Activated CD4-positive, alpha-beta T cell treated with anti-CD3 and anti-CD28 coated beads, Interleukin-2, amount 10 ng/mL, durations not matched to agents 7 days and 5 days (primary cell): ENCODE measurements at places on chromosomes 5 and 9. TPM values are rescaled to one million over a fixed set of nuclear protein-coding genes. Genes with fewer than 3 reads are reported as not detected.

The PDCD1LG2 gene
- 2.2 TPM for total RNA-seq

The NME5 gene
- total RNA-seq = not detected

GRCh38 chr5:89053547-89053946 is 170.6 kb upstream of the MEF2C start:
- no peak overlapping the region for H3K4me3 ChIP-seq
- no peaks in the 10 kb centered on the region for H3K4me1 ChIP-seq
- H3K27ac ChIP-seq = no peak overlapping the region

- H3K4me1 ChIP-seq = no peaks in the 10 kb centered on the region
- H3K27me3 ChIP-seq = peaks cover 12% of the 10 kb centered on the region
- no peaks in the 10 kb centered on the region for H3K36me3 ChIP-seq
- no peak overlapping the region for H3K27ac ChIP-seq
- no peak for DNase-seq
Measured at GRCh38 chr9:86774116-86774515, 173.2 kb downstream of the GAS1 start.

GRCh38 chr5:61673007-61673735 is 341.1 kb downstream of the ZSWIM6 start:
- H3K27ac ChIP-seq = no peak overlapping the region
- no peak overlapping the region for H3K4me3 ChIP-seq
- DNase-seq = no peak
- H3K27me3 ChIP-seq = peaks cover 10% of the 10 kb centered on the region
- no peaks in the 10 kb centered on the region for H3K36me3 ChIP-seq
- H3K4me1 ChIP-seq = no peaks in the 10 kb centered on the region

The BSPRY gene
- total RNA-seq = 2.0 TPM

DNA sequence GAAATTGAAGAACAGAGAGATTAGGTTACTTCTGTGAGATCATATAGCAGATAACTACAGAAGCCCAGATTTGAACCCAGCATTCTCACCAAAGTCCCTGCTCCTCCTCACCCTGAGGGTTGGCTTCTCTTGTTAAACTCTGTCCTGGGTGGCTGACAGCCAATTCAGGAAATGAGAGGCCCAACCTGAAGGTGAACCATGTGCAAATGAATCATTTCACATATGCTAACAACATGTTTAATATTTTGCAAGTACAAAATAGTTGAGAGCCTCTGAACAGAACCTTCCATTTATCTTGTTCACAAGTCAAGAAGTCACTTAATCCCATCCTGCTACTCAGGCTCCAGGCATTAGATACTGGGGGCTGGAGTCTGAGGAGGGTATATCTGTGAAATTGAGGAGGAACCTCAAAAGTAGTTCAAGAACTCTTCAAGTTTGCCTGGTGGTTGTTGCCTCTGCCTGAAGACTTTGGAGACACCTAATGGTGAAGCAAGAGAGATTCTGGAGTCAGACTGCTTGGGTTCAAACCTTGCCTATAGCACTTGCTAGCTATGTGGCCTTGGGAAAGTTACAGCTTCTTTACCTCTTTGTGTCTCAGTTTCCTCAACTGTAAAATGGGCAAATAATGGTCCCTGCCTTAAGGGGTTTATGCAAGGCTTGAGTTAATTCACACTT is 564.0 kb downstream of the PSAT1 start:
- no peak overlapping the region for H3K27ac ChIP-seq
- DNase-seq = no peak
- H3K27me3 ChIP-seq = no peaks in the 10 kb centered on the region
- H3K4me1 ChIP-seq = no peaks in the 10 kb centered on the region
- no peaks in the 10 kb centered on the region for H3K36me3 ChIP-seq
- H3K4me3 ChIP-seq = no peak overlapping the region

The HMCN2 gene
- not detected for total RNA-seq

The GBGT1 gene
- total RNA-seq = 2.4 TPM

The N4BP3 gene
- 1.5 TPM for total RNA-seq

The PPP3R2 gene
- not detected for total RNA-seq

DNA sequence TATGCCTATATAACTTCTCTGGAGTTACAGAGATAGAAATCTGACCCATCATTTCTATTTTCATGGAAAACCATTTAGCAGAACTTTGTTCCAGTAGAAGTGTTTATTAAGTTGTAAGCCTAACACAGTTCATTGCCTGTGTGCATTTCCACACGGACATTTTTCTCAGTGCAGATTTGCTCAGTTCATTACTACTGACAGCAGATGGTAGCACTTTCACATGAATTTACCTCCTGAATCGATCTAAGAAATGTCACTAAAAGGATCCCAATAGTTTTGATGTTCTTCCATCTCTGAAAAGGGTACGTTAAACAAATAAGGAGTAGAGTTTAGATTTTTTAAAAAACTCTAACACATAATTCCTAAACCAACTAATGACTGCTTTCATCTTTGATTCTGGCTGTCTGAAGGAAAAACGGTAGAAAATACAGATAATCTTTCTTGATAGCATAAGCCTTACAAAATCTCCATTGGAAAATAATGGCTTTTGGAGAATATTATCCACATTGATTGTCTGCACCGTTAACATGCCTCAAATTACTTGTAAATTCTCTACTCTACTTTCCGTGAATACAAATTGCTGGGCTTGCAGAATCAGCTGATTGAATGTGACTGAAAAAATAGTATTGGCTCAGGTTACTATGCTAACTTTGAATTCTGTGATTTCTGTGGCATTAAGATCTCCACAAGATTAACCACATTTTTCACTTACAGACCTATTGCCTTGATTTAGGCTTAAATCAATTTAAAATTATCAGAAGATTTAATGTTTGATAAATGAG is 33.1 kb downstream of the RPS23 start:
- H3K27me3 ChIP-seq = no peaks in the 10 kb centered on the region
- no peak overlapping the region for H3K27ac ChIP-seq
- H3K4me1 ChIP-seq = no peaks in the 10 kb centered on the region
- H3K36me3 ChIP-seq = peaks cover 3% of the 10 kb centered on the region
- H3K4me3 ChIP-seq = no peak overlapping the region

DNA sequence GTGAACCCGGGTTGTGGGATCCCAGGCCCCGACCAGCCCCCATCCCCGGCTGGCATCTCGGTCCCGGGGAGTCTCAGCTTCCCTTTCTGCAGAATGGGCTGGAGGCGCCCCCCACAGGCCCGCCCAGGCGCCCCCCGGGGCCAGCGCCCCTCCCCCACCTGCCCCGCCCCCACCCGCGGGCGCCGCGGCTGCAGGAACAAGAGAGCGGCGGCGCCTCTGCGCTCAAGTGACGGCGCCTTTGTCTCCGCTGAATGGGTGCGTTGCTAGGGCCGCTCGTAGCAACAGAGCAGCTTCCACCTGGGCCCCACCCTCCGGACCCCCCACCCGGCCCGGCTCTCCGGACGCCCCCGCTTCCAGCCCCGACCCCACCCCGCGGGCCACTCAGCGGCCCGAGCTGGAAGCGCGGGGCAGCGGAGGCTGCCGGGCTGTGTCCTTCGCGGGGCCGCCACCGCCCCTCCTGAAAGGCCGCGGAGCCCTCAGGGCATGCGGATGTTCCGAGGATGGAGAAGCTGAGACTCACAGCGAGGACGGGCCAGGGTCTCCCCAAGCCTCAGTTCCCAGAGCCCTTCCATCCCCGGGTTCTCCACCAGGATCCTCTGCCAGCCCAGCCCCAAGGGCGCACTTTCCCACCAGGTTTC is 27.5 kb downstream of the ADGRD2 start:
- no peak for DNase-seq
- H3K27ac ChIP-seq = no peak overlapping the region
- peaks cover 4% of the 10 kb centered on the region for H3K4me1 ChIP-seq
- H3K36me3 ChIP-seq = no peaks in the 10 kb centered on the region
- H3K27me3 ChIP-seq = peaks cover 14% of the 10 kb centered on the region

The CARD6 gene
- 5.2 TPM for total RNA-seq

DNA sequence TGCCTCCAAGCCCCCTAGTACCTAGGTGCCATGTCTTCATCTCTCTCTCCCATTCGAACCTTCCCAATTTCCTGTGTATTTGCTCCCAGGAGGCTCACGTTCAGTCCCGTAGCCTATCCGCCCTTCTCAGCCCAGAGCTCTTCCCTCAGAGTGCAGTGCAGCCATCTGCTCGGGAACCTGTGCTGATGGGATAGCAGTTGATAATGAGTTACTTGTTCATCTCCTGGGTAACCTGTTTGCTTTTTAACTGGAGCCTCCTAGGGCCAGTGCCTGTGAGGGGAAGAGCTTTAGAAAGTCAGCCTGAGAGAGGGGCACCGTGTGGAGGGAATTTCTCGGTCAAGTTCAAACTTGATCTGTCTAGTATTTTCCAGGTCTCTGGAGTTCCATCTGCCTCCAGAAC is 229.8 kb upstream of the IL12B start:
- H3K27me3 ChIP-seq = peaks cover 18% of the 10 kb centered on the region
- no peak overlapping the region for H3K4me3 ChIP-seq
- DNase-seq = no peak
- no peak overlapping the region for H3K27ac ChIP-seq
- no peaks in the 10 kb centered on the region for H3K4me1 ChIP-seq

DNA sequence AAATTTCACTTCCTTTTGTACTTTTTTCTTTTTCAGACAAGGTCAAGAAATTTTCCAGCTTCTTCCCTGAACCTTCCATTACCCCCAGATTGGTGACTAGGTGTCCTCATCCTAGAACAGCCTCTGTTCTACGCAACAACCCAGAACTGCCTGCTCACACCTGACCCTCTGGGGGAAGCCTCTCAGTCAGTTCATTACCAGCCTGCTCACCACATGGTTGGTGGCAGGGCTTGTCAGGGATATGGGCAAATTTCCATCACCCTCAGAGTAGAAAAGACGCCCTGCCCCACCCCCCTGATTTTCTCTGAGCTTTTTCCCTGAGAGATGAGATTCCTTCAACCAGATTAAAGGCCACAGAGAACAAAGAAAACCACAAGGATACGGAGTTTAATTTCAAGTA is 5.3 kb upstream of the CFAP95 start:
- peaks cover 49% of the 10 kb centered on the region for H3K4me1 ChIP-seq
- no peak overlapping the region for H3K4me3 ChIP-seq
- no peak overlapping the region for H3K27ac ChIP-seq
- H3K36me3 ChIP-seq = peaks cover 3% of the 10 kb centered on the region
- no peak for DNase-seq
